Activated T-helper 1 cell treated with Interleukin-2 at 50 U/mL for 16 hours (primary cell): ENCODE measurements at places on chromosomes 5 and 9.

- no peak for DNase-seq
Observed at GRCh38 chr9:94029932-94030317, 54.3 kb upstream of the PTPDC1 start.

- no peak for DNase-seq
Observed at GRCh38 chr5:15499528-15500324, at the start of gene FBXL7. Gene FBXL7 (plus strand): TSS chr5:15500180.

GRCh38 chr5:78569441-78569840, 79.1 kb downstream of the LHFPL2 start:
- no peak for DNase-seq

- DNase-seq: no peak
Observed at GRCh38 chr9:124110307-124110915, 98.8 kb downstream of the LHX2 start.

DNA sequence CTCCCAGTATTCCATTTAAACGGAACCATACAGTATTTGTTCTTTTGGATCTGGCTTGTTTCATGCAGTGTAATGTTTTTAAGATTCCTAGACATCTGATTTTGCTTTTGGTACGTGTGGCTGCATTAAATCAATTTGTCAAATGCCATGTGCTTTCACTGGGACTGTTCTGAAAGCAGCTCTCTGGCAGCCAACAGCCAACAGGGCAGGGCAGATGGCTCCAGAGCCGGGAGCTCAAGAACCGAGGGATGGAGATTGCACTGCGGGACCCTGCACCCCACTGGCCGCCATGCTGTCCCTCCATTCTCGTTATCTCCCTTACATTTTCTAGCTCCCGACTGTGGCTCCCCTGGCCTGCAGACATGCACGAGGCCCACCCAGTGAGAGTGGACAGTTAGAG, 33.4 kb upstream of the AIF1L start:
- no peak for DNase-seq

DNA sequence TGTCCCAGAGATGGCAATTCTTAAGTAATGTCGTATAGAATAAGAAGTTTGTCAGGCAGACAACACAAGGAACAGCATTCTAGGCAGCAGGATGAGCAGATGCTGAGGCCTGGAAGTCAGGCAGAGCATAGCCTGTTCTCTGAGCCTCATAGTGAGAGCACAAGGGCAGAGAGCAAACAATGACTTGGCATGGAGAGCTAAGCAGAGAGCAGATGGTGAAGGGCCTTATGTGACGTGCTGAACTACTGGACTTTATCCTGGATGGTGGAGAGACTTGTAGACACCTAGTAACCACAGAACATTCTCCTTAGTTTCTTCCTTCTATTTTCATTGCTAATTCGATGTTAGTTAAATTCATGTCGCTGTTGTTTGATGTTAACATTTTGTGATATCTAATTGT, 60.1 kb downstream of the KCTD16 start:
- DNase-seq: no peak
